CD4-positive, alpha-beta T cell (primary cell): ENCODE measurements at places on chromosomes 1 and 21.

- DNase-seq = no peak
Observed at GRCh38 chr1:42162181-42162580, 2.4 kb downstream of the GUCA2A start.

DNA sequence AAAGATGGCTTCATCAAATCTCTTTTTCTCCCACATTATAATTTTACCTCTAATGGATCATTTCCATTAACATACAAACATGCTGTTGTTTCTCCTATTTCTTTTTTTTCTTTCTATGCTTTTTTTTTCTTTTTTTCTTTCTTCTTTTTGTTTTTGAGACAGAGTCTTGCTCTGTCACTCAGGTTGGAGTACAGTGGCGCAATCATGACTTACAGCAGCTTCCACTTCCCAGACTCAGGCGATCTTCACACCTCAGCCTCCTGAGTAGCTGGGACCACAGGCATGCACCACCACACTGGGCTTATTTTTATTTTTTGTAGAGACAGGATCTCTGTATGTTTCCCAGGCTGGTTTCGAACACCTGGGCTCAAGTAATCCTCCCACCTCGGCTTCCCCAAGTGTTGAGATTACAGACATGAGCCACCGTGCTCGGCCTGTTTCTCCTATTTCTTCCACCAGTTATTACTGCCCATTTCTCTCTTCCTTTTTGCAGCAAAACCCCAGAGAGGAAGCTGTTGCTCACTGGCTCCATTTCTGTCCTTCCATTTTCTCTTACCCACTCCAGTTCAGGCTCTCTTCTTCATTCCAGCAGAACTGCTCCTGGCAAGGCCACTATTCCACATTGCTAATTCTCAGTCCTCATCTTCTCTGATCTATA, 32.1 kb upstream of the OPRD1 start:
- DNase-seq = no peak

DNA sequence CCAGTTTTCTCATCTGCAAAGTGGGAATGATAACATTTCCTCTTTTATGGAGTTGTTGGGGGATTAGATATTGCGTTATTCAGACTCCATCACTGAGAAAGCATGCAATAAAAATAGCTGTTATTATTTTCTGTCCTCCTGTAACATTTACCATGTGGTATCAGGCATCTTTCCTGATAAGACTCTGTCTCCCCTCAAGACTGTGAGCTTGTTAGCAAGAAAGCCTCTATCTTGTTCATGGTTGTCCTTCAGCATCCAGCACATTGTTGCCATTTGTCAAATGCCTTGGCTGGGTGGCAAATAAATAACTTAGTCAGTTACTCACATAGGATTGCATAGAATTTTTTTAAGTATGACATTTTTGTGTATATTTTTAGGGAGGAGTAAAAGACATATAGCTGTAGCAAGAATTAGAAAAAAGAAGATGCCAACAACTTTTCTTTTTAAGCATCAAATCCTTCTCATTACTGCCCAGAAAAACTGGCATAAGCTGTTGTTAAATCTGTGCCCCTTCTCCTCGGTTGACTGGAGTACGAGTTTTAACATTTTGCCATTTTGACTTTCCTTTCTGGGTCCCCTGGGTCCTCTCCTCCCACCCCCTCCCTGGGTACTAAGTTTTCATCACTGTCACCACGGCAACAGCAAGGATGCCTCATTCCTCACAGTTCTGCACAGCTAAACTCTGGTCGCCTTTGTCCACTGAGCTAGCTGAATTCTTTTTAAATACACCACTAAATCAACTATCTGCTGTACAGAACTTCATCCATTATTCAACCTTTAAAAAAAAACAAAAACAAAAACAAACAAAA, 1.0 kb upstream of the JAM2 start:
- DNase-seq = no peak

DNA sequence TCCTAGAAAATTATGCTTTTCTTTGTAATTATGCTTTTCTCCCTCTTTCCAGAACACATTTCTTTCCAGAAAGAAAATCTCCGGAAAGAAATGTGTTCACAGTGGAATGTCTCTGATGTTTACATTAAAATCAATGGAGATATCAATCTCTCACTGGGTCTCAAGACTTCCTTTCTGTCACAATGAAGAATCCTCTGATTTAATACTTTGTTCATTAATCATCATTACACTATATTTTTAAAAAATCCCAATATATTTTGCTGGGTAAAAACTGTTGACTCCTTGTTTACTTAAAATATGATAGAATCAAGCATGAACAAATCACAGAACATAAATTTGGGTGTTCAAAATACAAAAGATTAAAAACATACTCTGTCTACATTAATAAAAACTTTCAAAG, 26.3 kb upstream of the TGFBR3 start:
- DNase-seq = no peak

DNA sequence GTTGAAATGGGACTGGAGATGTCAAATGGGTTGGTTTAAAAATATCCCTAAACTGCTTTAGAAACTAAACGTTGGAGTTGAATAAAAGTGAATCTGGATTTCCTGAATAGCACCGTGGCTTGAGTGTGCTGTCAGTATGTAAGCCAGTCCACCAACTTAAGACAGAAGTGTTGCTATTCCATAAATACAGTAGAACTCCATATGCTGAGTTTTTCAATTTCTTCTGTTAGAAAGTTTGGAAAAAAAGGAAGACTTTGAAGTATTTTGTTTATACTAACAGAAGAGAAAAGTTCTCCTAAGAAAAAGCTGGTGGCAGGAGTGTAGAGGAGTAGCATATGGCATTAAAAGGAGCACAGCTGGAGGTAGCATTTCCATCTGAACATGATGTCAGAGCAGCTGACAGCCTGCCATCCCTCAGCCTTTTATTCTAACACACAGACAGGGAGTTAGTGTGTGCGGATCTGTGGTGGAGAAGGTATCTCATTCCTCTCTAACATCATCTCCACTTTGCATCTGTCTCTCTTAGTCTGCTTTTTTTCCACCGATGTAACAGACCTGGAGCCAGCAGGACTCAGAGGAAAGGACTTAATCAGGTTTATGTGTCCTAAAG, at the start of gene ZBTB18:
Gene ZBTB18 (plus strand): TSS at position 449 of the 610 bp plus-strand sequence. CDS start 149 bp downstream, at position 598.
- peak; percentile 34 for DNase-seq

GRCh38 chr1:182484531-182485257, 34.7 kb downstream of the RGSL1 start:
- peak; percentile 37 for DNase-seq

DNA sequence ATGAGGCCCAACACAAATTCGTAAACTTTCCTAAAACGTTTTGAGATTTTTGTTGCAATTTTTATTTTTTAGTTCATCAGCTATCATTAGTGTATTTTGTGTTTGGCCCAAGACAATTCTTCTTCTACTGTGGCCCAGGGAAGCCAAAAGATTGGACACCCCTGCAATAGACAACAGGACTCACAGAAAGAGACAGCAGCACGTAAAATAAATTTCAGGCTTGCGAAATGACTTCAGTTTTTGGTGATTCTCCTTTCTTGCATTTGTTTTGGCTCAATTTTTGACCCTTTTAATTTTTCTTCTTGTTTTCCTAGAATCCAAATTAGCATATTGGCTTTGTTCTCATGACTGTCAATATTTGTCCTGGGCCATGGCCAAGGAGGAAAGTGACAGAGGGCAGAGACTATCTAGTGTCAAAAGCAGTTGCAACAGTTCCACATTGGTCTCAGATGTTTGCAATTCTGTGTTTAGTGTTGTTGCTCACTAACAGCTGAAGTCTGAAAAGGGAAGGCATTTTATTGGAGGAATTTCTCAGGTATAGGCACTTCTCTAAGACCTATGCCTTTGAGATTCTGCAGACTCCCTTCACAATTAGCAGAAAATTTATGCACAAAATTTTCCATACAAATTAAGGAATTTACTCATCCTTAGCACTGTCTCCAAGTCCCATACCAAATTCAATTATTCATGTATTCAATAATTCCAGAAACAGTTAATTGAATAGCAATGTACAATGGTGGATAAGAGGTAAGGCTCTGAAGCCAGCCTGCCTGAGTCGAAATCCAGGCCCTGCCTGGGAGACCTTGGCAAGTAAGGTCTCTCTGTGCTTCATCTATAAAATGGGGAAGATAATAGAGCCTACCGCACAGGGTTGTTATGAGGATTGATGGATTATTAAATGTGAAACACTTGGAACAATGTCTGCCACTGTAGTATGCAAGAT, 160.9 kb upstream of the IVNS1ABP start:
- DNase-seq = no peak

- DNase-seq = no peak
Observed at GRCh38 chr1:168963601-168964000, 142.9 kb upstream of the ATP1B1 start.

- no peak for DNase-seq
Observed at GRCh38 chr1:66355756-66356155, 178.2 kb upstream of the SGIP1 start.

- DNase-seq = no peak
Observed at GRCh38 chr1:117641536-117641935, 35.7 kb downstream of the TENT5C start.

DNA sequence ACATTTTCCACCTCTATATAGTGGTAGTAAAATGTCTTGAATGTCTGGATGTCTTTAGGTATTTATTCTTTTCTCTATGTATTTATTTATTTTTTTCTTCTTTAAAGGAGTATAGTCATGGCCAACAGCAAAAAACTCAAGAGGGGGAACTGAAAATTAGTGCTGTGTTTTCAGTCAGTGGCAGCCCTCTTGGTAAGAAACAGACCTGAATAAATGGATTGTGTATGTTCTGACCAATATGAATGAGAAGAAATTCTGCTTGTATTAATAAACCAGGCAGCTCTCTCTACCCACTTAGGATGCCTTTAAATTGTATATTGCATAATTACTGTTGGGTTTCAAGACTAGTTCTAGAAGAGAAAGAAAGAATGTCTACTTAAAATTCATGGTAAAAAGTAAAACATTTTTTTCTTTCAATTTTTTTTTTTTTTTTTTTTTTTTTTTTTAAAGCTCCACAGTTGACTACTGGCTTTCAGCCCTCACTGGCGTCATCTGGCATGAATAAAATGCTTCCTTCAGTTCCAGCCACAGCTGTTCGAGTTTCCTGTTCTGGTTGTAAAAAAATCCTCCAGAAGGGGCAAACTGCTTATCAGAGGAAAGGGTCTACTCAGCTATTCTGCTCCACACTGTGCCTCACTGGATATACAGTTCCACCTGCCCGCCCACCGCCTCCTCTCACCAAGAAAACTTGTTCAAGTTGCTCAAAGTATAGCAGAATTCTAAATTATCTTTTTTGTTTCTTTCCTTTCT, 101.6 kb downstream of the ZMYM4 start:
- no peak for DNase-seq

- DNase-seq = no peak
Observed at GRCh38 chr1:28139025-28139712, 37.3 kb downstream of the PTAFR start.

- no peak for DNase-seq
Observed at GRCh38 chr1:11188381-11188780, 774 bp upstream of the ANGPTL7 start.

GRCh38 chr1:42657981-42658876, at the start of gene PPIH:
TSS of gene PPIH (plus strand) at chr1:42658423. CDS start at chr1:42658447, 24 bp downstream.
- DNase-seq = peak; percentile 91

- DNase-seq = no peak
Observed at GRCh38 chr1:179366093-179366800, 476 bp downstream of the AXDND1 start.
